Hematopoietic multipotent progenitor cell treated with erythropoietin and hydrocortisone succinate and interleukin-3 and kit ligand, for 6 days (in vitro differentiated cells): ENCODE measurements at places on chromosomes 7 and 10.

GRCh38 chr10:76298329-76298728, 866.9 kb downstream of the LRMDA start:
- DNase-seq, result no peak

DNA sequence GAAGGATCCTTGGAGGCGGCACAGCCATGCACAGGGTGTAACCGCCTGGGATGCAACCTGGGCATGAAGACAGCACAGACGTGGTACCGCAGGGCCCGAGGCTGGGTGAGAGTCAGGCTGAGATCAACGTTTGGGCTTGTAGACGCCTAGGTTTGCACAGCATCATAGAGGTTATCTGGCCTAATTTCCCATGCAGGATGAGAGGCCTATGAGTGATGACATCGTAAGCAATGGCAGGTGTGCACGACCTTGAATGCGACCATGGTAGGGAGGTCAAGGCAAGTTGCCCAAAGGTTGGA, 7.5 kb downstream of the CALML3 start:
- no peak for DNase-seq

- no peak for DNase-seq
Measured at GRCh38 chr10:102335184-102335583, 60.3 kb upstream of the NFKB2 start.

GRCh38 chr7:116788572-116789197, 73.7 kb upstream of the CAPZA2 start:
- no peak for DNase-seq

GRCh38 chr7:41268878-41269277, 434.0 kb downstream of the INHBA start:
- DNase-seq, result no peak

- DNase-seq, result no peak
Measured at GRCh38 chr7:77444123-77444522, 28.0 kb upstream of the GSAP start.

- DNase-seq, result no peak
Measured at GRCh38 chr7:148433521-148434180, 156.9 kb upstream of the C7orf33 start.

GRCh38 chr10:115003396-115003795, 65.4 kb downstream of the TRUB1 start:
- DNase-seq, result no peak

DNA sequence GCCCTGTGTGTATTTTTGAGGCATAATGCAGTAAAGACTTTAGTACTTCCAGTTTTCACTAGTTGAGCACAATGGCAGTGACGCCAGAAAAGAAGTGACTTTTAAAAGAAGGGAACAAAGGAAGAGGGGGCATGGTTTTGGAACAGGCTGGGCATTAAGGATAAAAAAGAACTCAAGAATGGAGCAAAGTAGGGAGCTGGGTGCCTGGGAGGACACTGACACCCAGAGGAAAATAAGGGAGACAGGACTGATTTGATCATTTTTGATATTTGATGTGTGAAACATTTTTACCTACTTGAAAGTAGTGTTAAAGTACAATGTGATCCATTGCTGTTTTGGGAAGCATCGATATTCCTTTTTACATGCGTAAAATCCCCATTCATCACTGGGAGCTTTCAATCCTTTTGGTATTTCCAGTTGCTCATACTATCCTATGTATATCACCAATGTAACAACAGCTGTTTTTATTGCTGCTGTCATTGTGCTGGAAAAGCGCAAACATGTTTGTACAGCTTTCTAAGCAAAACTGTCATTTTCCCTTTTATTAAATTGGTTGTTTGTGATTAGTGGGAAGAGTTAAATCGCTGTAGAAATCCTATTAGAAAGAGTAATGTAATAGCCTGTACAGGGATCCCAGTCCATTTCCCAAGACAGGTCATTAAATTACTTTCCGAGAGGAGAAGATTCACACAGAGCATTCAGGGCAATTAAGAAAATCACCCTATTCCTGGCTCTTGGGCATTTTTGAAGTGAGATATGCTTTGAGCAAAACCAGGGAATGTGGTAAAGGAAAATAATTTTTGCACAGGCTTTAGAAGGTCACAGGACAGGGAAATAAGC, 85.2 kb downstream of the ADAM12 start:
- DNase-seq, result no peak

DNA sequence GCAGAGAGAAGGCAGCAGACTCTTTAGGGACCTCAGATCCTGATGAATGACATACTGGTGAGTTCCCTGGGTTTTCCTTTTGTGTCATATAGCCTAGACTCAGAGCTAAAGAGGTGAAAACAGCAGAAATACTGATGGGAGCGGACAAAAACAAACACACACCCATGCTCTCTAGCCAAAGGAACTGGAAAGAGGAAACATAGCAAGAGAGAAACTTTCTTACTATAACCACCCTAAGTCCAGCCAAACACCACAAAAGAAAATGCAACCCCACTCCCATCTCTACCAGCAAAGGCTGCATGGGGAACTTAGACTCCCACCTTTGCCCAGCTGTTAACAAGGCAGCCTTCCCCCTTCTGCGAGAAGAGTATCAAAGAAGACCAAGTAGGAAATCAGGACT, 16.3 kb downstream of the GSAP start:
- no peak for DNase-seq

GRCh38 chr10:68474021-68474420, 2.2 kb upstream of the DNA2 start:
- DNase-seq, result no peak

DNA sequence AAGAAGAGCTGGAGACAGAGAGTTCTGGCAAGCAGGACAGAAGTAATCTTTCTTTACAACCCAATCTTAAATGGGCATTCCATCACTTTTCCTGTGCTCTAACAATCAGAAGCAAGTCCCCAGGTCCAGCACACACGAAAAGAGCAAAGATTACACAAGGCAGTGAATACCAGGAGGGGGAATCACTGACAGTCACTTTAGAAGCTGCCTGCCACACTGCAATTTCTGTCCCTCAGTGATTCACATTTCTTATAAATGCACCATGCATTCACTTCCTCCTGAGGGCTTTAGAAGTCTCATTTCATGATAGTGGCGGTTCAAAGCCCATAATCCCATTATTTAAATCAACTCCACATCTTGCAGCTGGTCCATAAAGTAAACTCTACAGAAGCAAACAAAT, 362.5 kb downstream of the POM121L12 start:
- DNase-seq, result no peak

DNA sequence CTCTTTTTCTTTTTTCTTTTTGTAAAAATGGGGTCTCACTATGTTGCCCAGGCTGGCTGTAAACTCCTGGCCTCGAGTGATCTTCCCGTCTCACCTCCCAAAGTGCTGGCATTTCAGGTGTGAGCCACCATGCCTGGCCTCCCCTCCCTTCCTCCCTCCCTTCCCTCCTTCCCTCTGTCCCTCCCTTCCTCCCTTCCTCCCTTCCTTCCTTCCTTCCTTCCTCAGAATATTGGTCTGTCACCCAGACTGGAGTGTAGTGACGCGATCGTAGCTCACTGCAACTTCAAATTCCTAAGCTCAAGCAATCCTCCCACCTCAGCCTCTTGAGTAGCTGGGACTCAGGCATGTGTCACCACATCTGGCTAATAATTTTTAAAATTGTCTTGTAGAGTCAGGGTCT, 8.4 kb downstream of the AGAP3 start:
- no peak for DNase-seq

DNA sequence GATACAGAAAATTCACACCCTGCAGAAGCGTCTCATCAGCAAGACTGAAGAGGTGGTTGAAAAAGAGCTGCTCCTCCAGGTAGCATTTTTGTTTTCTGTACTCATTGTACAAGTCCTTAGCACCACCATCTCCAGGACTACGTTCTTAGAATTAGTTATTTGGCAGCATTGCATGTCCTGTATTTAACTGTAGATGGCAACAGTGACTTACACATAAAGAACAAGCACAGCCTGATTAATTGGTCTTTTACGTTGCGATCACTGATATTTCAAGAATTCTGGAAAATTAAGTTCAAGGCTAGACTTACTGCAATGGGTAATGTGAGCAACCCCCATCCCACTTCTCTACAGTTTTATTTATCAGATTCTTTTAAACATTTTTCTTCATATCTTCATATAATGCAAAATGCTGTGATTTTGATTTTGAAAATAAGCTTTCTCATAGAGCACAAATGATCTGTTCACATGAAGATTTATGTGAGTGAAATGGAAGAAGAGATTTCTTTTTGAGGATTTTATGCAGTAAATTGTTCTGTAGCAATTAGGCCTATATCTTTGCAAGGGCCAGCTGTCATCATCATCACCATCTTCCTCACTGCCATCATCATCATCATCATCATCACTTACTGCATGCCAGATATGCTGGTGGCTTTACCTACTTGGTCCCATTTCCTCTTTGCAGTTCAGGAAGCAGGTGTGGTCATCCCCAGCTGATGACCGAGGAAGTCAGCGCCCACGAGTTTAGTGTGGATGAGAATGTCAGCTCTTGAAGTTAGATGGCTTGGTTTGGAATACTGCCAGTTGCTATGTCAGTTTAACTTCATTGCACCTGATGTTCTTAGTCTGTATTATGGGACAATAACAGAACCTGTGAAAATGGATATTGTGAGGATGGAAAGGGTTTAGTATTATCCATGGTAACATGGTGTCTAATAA, 53.4 kb downstream of the CFAP58 start:
- peak; percentile 66 for DNase-seq

DNA sequence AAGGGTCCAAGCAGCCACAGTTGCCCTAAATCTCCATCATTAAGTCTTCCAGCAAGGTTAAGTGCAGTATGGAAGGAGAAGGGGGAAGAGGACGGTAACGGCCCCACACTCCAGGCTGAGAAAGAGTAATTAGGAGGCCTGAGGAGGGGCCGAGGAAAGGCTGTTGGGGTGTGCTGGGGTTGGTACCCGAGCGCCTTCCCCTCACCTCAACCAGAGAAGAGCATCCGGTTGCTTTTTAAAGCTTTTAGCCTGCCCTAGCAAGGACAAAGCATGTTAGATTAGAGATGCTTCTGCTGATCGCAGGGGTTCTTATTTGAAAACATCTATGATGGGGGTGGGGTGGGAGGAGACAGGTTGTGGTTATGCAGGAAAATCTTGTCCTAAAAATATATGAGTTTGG, 9.0 kb upstream of the ZSCAN21 start:
- DNase-seq, result no peak

- no peak for DNase-seq
Measured at GRCh38 chr7:151382079-151382885, 27.6 kb downstream of the WDR86 start.

DNA sequence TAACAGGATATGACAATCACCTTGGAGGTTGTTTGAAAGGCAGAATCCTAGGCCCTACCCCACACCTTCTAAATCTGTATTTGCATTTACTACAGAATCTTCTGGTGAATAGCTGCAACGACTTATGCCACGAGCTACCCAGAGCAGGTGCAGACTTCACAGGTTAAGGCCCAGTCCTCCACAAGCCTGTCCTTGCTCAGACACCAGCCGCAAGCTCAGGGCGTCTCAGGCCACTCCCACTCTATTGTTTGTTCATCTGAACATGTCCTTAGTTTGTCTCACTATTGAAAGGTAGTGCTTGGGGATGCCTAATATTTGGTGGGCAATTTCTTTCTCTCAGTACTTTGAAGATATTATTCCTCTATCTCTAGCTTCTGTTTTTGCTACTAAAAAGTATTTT, 18.9 kb upstream of the RBM33 start:
- no peak for DNase-seq

DNA sequence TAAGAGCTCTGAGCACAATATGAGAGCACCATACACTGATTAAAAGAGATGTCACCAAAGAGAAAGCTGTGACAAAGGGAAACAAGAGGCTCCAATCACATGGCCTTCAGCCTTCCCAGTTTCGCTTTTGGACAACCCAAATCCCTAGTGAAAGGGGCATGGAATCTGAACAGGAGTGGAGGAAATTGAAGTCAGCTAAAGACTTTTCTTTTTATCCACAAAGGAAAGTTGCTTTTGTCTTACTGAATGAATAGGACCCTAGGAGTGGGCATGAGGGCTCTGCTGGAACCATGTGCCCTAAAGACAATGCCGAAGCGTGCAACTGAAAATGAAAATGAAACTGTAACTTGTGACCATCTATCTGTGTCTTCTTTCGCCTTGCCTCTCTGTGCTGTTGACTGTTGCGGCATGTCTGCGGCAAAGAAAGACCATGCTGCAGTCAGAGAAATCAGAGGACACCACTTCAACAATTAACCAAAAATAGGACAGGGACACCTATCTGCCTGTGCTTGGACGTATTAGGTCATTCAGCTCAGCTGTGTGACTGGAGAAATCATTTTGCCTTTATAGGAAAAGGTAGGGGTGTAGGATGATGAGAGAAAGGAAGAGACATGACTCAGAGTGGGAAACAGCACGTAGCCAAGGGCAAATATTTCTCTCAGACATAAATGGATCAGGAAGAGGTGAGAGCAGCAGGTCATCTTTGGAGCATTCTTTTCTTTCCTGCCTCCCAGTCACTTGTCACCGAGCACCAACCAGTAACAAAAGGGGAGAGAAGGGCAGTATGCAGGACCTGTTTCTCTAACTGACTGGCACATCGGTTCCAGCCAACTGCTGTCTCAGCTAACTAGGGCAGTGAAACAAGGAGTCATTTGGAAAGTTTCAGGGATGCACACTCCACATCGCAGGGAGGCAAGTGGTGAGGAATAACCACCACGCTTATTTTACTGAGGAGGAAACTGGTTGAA, 12.3 kb downstream of the CAV2 start:
- DNase-seq, result no peak

- DNase-seq, result no peak
Measured at GRCh38 chr7:44141221-44141850, at the start of gene MYL7. MYL7 (minus strand) TSS chr7:44141332; CDS start chr7:44141305, 27 bp downstream.

GRCh38 chr10:100743626-100744135, 1.7 kb upstream of the PAX2 start:
- peak; percentile 86 for DNase-seq
